ENCODE measurements at places on chromosomes 11 and 22.

- DNase-seq: no peak
Observed at GRCh38 chr22:44529827-44530523, 31.9 kb upstream of the RTL6 start.

DNA sequence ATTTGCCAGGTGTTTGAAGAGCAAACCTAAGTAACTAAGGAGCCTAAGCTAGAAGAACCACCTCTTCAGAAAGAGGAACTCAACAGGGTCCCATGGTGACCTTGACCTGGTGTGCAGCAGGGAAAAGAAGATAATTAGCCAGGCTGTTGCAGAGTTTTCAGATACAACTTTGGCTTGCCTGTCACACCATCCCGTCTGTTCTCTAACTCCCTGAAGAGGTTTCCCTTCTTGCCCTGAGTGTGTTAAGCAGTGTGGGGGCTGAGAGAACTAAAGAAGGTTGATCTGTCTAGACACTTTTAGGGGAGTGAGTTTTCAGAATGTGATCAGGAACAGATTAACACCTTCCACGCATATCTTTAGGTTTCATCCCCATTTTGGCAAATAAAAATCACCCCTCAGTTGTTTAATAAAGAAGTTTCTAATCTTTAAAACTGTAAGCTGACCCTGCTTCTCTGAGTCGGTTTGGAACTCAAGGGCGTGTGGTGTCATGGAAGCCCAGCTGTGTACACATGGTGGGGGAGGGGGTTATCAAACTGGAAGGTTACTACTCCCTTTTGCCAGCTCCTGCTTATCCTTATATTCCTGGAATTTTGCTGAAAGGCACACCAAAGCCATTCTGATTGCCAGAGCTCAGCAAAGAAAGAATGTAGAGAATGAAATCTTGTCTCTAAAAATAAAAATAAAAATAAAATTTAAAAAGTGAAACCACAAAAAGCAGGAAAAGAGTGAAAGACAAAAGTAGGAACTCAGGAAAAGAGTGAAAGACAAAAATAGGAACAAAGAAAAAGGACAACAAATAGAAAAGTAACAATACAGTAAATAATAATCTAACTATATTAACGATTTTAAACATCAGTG, 70.2 kb downstream of the DBX1 start:
- DNase-seq: no peak

DNA sequence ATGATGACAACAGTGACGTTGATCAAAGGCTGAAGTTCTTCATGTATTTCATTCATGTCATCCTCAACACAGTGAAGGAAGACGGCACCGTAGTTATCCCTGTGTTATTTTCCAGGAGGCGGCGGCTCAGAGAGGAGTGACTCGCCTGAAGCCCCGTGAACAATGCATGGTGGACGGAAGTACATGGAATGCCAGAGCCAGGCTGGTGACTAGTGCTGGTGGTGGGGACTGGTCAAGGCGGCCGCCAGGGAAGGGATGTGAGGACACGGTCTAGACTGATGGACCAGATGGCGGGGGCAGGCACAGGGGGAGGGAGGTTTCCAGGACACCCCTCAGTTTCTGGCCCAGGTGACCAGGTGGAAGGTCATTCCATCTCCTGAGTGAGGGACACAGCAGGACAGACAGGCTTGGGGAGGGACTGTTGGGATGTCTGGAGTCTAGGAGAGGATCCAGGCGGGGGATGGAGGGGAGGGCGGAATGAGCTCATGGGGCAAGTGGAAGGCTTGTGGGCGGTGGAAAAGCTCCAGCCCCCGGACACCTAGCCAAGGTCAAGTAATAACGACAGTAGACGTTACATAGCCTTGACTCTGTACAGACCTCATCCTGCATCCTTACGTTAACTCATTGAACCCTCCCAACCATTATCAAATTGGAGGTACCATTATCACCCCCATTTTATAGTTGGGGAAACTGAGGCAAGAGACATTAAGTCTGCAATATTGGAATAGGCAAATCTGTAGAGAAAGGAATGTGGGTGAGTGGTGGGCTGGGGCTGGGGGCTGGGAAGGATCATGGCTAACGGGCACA, 16.0 kb upstream of the PICK1 start:
- no peak for DNase-seq

DNA sequence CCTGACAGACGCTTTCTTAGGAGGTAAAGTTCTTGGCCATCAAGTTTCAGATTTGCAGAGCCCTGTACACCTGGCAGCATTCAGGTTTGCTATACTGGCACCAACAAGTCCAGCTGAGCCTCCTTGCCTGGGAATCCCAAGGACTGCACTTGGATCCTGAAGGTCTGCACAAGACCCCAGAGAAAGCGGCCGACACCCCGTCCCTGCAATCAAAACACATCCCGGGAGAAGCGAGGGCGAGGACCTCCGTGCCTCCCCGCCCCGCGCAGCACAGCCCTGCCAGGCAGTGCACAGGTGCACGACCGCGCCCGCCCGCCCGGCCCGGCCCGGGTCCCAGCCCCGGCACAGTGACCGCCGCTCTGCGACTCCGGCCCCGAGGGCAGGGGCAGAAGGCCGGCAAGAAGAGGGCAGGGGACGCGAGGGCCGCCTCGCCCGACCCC, 559 bp downstream of the MRTFA start:
- DNase-seq: peak; percentile 20

GRCh38 chr11:63985812-63986155, 454 bp upstream of the OTUB1 start:
- DNase-seq: peak; percentile 75

DNA sequence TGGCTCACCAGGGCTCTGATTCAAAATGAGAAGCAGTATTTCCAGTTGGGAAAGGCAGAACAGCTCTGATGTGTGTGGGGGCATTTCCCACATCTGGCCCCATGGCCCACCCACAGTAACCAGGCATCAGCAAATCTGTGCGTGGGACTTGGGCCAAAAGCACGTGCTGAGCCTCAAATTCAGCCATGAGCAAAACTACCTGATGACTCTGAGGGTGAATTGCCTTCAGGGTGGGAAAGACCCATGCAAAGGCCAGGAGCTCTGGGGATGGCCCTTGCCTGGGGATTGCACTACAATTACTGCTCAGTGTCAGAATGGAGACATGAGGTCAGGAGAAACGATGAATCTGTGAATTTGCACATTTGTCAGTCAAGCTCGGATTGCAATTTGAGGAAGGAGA, 20.9 kb downstream of the TP53AIP1 start:
- no peak for DNase-seq

- no peak for DNase-seq
Observed at GRCh38 chr11:47302853-47303252, 32.9 kb downstream of the MADD start.

- no peak for DNase-seq
Observed at GRCh38 chr11:74282421-74282820, 29.0 kb downstream of the P4HA3 start.

- DNase-seq: no peak
Observed at GRCh38 chr22:33315954-33316353, 257.8 kb upstream of the SYN3 start.

DNA sequence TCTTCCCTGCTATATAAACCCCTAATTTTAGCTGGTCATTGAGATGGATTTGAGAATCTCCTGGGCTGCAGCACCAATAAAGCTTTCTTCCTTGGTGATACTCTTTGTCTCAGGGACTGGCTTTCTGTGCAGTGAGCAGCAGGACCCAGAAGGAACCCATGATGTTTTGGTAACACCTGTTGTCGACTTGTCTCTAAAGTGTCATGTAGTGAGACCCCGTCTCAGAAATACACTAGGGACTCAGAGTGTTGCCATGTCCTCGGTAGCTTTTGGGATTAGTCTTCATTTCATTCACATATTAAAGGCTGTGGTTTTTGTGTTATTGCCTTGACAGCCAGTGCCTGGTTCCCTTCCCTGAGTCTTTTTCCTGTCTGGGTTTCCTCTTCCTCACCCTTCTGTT, 1078.7 kb downstream of the TBC1D22A start:
- no peak for DNase-seq

- no peak for DNase-seq
Observed at GRCh38 chr11:61309739-61310138, 14.6 kb upstream of the VWCE start.

DNA sequence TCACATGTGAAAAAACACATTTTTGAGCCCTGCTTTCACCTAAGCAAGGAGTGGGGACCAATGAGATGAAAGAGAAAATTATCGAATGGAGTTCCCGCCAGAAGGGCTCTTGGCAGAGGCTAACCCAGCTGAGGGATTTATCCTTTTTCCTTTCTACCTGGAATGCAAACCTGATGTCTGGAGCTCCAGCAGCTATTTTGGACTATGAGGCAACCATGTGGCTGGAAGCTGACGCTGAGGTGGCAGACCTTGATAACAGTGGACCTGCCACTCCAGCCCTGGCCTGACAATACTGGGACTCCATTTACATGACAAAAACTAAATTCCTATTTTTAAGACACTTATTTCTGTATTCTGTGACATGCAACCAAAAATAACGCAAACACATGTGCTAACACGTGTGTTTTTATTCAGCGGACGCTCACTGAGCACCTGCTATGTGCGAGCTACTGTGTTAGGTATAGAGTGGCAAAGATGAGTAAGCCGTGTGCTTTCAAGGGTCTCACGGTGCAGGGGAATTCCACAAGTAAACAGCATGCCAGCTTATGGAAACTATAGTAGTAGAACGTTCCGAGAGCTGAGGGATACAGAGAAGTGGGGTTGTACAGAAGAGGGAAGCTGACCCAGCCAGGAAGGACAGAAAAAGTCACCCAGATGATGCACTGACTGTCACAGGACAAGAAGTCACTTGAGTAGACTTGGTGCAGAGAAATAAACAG, 19.1 kb upstream of the ISX start:
- DNase-seq: no peak

- no peak for DNase-seq
Observed at GRCh38 chr11:132064987-132065620, 694.7 kb downstream of the NTM start.

DNA sequence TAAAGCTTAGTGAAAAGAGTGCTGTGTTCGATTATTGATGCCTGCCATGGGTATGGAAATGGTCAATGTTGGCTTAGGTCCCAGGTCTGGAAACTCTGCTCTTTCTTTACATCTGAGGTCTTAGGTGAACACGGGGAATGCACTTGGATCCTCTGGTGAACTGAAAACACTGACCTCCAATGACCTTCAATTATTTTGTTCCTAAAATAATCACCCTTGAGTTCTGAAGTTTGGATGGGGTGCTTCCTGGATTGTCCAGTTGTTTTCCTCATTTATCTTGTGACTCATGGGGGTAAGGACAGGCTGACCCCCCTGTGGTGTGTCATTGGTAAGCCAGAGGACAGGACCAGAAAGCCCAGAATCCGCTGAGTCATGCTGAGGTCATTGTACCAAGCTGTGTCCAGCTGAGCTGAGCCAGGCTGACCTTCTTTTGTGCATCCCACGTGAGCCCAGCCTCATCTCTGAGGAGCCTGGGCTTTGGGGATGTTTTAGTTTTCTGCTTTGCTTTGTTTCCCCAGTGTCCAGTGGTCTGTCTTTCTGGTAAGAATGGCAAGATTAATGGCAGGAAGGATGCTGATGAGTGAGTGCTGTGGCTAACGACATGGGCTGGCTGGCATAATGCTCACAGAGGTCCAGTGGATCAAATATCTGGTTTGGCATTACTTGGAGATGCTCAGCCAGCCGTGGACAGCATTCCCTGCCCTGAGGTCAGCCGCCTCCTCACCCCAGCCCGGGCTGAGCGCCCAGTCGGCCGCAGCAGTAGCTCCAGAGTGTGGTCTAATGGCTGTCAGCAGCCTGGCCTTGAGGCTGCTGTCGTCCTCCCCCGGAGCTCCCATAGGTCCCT, 35.6 kb downstream of the AMPD3 start:
- no peak for DNase-seq

DNA sequence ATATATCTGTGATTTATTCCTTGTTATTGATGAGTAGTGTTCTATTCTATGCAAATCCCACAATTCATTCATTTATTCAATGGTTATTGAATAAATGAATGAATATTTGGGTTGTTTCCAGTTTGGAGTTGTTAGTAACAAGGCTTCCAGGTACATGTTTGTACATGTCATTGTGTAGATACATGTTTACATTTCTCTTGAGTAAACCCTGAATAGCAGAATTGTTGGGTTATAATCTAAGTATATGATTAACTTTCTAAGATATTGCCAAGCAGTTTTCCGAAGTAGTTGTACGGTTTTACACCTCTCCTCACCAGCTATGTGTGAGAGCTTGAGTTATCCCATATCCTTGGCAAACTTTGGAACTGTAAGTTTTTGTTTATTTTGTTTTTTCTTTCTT, 18.5 kb upstream of the OR8G1 start:
- no peak for DNase-seq

DNA sequence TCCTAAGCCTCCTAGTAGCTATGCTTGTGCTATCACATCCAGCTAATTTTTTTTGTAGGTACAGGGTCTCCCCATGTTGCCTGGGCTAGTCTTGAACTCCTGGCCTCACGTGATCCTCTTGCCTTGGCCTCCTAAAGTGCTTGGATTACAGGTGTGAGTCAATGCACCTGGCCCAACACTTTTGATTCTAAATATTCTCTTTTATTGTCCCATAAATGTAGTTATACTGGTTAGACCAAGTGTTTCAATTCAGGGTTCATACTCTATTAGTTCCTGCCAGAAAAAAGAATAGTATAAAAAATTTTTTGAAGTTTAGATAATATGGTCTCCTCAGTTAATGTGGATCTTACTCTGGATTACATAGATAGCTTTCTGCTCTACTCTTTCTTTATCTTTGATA, 6.7 kb upstream of the PTH start:
- no peak for DNase-seq

DNA sequence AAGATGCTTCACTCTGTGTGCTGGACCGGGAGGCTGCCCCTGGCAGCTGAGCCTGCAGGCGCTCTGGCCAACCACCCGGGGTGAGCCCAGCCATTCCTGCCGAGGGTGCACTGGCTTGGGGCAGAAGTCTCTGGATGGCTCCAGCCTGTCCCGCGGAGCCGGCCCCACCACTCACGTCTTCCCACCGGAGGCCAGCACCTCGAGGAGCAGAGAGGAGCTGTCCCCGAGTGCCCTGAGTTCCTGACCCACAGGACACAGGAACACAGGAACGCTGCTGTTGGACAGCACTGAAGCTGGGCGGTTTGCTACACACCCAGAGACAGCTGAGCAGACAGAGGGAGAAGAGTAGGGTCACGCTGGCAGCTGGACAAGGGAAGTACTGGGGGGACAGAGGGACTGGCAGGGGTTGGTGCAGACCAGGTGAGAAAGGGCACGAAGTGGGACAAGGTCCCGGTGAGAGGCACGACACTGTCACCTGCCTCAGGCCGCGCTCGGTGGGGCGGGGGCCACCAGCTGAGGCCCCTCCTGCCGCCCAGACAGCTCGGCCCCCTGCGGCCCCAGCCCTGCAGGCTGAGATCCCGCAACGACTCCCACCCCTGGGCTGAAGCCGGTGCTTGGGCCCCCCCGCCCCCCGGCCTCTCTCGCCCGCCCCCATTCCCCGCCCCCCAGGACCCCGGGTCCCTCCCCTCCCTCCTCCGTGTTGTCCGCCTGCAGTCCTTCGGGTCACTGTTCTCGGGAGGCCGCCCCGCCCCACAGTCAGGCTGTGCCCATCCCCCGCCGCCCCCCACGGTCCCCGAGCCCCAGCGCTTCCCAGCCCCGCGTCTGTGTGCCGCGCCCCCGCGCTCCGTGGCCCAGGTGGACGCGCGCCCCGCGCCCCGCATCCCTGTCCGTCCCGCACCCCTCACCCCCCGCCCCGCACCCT, 624 bp upstream of the B4GALNT4 start:
- no peak for DNase-seq
